RPMI8226 (cell line): ENCODE measurements at places on chromosomes 5 and 9.

DNA sequence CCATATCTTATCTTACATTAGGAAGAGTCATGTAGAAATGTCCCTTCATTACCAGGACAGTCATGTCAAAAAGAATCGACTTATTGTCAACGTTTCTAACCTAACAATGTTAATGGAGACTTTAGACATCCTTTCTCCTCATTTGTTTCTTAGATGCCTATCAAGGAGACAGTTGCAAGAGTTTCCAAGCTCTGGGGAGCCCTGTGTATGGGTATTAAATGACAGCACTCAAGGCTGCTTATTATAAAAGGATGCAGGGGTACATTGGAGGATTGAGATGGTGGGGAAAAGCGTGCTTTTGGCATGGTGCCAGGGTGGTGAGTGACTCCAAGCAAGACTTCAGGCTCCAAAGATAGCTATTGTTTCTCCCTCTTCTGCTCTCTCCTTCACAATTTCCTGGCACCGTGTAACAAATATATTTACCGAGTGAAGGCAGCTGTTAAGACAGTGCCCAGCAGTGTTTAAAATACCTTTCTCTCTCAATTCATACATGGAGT lies 461.3 kb upstream of the CLINT1 start:
- DNase-seq, result peak; percentile 16

- no peak for DNase-seq
Observed at GRCh38 chr9:8766096-8766495, 966.5 kb upstream of the DMAC1 start.

GRCh38 chr9:134802216-134802795 lies 78.3 kb upstream of the FCN2 start:
- no peak for DNase-seq

GRCh38 chr5:142222866-142223558 lies 101.8 kb downstream of the SPRY4 start:
- peak; percentile 30 for DNase-seq

DNA sequence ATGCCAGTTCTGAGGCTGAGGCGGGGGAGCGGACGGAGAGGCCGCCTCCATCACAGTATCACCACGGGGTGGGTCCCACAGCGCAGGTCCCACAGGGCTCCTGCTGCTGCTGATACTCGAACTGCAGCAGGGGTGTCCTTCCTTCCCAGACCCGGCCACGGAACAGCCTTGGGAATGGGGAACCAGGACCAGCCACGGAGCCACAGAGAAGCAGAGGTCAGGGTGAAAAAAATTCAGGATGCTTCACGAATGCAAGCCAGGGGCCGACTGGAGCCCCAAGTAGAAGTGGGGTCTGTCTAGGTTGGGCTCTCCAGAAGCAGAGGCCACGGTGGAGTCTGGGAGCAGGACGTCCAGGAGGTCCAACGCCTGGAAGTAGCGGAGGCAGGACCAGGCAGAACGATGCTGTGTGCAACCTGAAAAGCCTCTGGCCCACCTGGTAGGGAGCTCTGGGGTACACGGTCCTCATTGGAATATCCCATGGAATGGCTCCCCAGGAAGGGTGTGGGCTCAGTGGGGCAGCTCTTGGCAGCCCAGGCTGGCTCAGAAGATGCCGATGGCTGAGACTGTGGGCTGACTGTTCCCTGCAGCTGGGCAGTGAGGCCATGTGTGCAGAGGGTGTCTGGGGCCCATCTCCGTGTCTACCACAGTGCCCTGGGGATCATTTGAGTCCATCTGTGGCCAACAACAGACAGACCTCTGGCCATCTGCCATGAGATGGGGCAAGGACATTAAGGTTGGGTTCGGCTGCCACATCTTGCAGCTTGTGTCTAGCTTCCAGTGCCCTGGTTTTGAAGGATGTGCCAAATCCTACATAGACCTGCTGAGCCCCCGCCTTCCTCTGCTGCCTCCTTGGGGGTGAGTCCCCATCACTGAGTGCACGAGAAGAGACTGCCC lies 66.9 kb upstream of the FCN1 start:
- peak; percentile 72 for DNase-seq

DNA sequence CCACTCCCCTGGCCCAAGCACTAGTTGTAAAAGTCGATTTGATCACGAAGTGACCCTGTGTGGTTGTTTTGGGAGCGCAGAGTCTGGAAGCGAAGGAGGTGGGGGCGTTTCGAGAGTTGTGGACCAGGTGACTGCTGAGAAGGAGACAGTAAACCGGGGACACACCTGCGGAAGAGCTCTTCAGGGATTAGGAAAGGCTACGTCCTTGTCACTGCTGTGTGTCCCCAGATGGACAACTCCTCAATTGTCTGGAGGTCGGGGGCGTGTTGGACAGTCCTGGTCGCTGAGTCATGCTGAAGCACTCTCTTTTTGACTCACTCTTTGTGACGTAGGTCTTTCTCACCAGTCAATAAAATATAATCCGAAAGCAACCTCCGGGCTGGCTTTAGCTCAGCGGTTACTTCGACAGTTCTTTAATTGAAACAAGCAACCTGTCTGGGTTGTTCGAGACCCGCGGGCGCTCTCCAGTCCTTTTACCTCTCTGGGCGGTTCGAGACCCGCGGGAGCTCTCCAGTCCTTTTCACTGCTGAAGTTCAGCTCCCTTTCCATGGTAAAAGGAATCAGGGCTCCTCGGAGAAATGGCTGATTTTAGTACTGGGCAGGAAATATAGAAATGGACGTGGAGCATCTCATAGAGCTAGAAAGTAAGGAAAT lies 10.8 kb downstream of the ZMAT2 start:
- DNase-seq, result peak; percentile 97

- peak; percentile 57 for DNase-seq
Observed at GRCh38 chr5:140322751-140323731, 20.1 kb upstream of the PFDN1 start.

DNA sequence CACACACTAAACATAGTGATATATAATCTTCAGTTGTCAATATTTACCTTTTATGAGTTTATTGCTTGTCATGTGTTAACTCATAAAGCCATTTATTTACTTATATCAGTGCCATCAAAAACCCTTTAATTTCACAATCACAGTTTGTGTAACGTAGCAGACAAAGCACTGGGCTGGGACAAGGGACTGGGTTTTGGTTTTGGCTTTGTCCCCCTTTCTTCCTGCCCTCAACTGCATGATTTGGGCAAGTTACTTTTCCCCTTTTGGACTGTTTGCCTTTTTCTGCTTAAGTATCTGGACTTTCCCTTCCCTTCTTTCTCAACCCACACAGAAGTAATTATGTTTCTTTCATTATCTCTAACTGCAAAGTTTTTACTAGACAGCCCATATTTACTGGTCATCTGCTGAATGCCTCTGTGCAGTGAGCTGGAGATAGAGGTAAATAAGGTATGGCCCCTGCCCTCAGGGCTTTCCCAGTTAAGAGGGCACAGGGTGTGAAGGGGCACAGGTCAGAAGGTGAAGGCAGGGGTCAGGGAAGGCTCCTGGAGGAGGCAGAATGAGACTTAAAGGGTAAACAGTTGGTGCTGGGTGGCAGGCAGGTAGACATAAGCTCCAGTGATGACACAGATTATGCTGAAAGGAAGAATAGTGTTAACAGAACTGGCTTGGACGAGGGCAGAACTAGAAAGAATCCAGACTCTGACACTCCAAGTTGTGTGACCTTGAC lies 14.8 kb upstream of the NR3C1 start:
- no peak for DNase-seq

GRCh38 chr9:131122158-131122557 lies 3.2 kb upstream of the NUP214 start:
- no peak for DNase-seq

DNA sequence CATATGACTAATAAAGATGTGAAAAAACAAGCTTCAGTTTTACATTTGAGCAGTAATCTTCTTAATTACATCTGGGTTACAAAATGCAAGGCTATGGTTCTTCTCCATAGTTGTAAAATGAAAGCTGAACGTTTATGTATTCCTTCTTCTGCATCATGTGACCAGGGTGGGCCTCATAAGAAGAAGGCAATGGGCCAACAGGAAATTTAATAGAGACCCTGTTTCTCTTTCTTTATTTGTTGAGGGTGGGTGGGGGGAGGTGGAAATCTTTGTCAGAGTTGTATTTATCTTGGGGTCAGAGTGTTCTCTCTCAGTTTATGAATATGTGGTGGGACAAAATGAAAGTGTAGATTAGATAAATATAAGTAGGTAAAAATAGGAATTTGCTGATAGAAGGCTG lies 418.8 kb downstream of the TLE4 start:
- no peak for DNase-seq

DNA sequence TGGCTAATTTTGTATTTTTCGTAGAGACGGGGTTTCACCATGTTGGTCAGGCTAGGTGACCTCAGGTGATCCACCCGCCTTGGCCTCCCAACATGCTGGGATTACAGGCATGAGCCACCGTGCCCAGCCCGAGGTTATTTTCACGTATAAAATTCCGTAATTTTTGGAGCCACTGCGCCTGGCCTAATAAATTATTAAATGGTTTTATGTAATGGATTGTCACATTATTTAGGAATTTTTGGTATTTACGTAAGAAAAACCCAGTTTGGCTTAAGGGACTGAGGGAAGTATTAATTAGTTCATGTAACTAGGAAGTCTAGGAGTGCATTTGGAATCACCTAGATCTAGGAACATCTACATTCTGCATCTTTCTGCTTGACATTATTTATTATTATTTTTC lies 8.3 kb downstream of the GLE1 start:
- DNase-seq, result no peak

- no peak for DNase-seq
Observed at GRCh38 chr9:130183133-130183762, 11.0 kb downstream of the NCS1 start.

DNA sequence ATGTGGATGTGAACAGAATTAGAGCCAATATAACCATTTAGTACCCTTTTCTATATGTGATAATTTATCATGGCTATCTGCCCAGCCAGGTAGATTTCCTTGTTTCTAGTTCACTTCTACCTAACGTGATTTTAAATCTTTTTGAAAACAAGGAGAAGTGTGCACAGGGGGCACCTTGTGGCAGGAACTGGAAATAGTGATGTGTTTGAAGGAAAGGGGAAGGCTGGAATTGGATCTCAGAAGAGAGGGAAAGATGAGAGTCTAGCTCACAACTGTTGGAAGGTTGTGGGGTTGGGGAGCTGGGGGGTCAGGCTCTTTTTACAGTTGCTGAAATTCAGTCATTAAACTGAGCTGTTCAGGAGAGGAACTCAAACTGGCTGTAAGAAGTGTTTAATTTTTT lies 219.5 kb downstream of the KCTD16 start:
- DNase-seq, result no peak

- no peak for DNase-seq
Observed at GRCh38 chr5:387491-388265, 55.3 kb upstream of the EXOC3 start.

DNA sequence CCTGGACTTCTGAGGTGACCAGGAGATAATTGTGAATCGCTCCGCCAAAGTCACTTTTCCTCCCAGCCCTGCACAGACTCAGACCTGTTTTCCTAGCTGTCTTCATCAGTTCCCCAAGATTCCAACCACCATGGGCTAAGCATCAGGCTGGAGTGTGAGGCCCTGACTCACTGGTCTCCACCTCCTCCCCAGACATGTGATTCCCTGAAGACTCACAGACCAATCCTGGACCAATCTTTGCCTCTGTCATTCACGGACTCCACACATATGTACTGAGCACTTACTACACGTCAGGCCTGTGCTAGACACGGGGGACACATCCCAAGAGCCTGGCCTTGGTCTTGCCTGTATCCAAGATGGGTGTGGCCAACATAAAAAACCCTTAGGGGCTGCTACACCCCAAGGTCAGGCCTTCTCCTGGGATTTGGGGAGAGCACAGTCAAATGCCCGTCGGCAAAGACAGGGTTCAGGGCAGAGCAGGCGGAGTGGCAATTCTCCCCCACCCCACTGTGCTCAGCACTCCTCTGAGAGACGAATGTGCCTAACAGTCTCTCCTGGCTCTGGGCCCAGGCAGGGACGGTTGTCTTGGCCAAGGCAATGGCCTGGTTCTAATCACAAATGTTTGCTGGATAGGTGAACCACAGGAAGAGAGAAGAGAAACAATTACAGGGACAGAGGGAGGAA lies 11.9 kb downstream of the EEIG1 start:
- DNase-seq, result no peak

DNA sequence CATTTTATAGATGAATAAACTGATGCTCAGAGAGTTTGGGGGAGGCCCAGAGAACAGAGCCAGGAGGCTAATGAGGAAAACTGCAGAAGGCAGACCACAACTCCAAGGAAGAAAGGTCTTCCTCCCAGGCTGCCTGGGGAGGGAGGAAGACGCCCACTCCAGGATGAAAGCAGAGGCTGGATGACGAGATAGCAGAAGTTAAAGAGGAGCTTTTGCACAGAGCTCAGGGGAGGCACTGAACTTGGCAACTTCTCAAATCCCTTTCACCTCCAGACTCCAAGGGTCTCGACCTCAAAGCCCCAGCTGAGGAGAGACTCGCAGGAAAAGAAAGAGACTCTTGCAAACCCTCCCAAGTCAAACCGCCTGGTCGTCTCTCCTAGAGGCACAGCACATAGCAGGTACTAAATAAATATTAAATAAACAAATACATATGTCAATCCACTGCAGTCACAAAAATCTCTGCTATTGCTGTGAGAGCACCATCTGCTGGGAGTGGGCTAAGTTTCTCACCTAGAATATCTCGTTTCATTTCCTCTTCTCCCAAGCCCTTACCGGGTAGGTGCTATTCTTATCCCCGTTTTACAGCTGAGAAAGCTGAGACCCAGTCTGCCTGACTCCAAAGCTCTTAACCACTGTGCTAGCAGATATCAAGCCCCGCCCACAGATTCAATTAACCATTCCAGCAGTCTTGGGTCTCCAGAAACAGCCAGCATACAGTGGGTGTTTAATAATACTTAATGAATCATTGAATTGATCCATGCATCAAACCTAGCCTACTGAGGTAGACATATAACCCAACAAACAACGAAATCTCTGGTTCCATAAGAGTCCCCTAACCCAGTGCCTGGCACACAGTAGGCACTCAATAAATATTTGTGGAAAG lies 97.8 kb upstream of the HAND1 start:
- DNase-seq, result peak; percentile 85

DNA sequence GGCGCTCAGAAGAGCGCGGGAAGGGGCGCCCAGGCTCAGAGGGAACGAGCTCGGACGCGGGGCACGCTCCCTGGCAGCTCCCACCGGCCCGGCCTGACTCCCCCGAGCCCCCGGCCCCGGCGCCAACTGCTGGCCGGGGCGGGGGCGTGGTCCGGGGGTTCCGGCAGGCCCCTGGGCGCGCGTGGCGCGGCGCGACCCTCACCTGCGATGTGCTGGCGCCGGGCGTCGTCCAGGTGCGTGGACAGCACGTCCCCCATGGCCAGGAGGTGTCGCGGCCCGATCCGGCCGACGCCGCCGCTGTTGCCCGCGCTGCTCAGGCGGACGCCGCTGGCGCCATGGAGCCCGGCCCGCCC lies 43.5 kb upstream of the STXBP1 start:
- no peak for DNase-seq
